ENCODE measurements at places on chromosomes 7 and 10.

GRCh38 chr7:25087855-25088254, 37.2 kb downstream of the CYCS start:
- DNase-seq = no peak

GRCh38 chr7:158582089-158582456, 5.5 kb downstream of the PTPRN2 start:
- DNase-seq = no peak

GRCh38 chr10:23065181-23065948, 30.0 kb upstream of the MSRB2 start:
- no peak for DNase-seq

DNA sequence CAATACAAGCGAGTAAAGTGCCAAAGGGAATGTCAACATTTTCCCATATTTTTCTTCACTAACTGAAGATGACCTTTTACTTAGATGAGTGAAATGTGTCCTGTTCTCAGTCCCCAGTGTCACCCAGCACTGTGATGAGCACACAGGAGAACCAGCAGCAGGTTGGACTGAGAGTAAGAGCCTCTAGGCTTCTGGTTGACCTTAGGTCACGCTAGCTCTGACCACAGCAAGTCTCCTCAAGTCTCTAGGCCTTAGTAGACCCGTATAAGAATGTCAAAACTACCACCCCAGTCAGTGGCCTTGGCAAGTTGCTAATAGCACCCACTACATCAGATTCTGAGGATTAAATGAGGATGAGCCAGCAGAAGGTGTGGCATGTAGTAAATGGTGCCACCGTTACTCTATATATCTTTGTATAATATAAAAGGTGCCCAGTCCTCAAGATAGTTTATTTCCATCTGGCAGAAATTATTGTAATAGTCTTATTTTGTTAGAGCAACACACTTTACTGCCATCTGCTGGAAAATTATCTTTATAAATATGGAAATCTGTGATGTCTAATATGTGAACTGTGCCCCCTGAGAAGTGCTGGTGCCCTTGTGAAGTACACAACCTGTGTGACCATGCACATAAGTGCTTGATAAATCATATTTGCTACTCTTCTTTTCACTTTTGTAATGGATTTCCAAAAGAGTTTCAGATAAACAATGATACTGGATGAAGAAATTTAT, 75.7 kb downstream of the SPAG6 start:
- no peak for DNase-seq

DNA sequence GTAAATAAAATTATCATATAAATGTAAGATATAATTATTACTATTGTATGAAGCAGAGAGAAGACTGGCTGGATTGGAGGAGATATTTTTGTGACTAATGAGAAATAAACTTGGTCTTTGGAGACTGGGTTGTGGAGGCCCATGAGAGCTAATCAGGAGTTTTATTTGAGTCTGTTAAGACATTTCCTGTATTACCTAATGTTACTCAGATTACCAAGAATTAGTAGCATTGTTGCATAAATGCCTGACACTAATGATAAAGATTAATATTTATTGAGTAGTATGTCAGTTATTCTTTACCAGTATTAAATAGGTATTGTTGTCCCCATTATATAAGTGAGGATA, 7.1 kb downstream of the CCDC126 start:
- DNase-seq = no peak

GRCh38 chr7:78487464-78487863, 688.9 kb downstream of the PHTF2 start:
- DNase-seq = no peak

- DNase-seq = no peak
Measured at GRCh38 chr10:62589689-62590088, 214.8 kb upstream of the ADO start.

GRCh38 chr7:1626769-1627168, 43.3 kb upstream of the ELFN1 start:
- no peak for DNase-seq

GRCh38 chr10:5334196-5334880, 30.4 kb upstream of the UCN3 start:
- no peak for DNase-seq

DNA sequence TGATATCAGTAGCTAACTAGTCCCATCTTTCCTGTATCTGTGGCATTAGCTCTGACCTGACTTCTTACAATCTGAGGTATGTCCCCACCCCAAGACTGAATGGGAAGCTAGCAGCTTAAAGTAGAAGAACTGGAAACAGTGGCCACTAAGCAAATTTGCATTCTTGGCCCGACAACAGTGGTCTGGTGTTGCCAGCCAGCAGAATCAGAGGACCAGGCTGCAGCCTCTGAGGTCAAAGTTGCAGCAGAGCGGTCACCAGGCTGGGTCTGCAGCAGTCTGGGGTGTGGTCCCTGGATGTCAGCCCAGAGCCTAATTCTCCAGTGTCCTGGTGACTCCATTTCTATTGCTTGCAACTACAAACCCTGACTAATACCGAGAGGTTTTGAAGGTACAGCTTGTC, 26.3 kb downstream of the FAM107B start:
- no peak for DNase-seq

- DNase-seq = no peak
Measured at GRCh38 chr7:42981601-42982000, 49.4 kb downstream of the MRPL32 start.

DNA sequence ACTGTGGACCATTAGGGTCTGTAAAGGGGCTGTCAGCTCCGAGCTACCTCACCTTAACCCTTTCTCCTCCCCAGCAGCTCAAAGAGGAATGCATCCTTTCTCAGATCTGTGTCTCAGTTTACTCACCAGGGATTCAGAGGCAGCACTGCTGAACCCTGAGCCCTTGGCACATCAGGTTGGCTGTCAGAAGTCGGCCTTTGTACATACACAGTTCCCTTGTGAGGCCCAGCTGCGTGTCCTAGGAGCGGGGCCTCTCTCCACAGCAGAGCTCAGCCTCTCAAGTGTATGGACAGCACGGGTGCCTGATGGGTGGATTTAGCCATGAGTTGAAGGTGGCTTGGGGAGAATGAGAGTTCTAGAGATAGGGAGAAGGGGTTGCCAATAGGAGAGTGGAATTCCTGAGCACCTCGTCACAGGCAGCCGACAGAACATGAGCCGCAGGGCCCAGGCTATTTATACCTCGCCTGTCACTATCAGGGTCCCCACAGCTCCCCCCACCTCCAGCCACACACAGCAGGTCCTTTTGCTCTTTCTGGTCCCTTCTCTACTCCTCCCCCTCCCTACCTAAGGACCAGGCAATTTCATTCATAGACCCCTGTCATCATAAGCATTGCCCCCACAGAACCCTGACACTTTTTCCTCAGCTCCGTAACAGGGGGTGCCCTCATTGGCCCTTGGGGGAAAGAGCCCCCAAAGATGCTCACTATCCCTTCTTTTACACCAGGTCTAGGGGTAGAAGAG, 2.1 kb upstream of the FLNC start:
- no peak for DNase-seq

GRCh38 chr10:75475460-75476182, 44.2 kb downstream of the LRMDA start:
- DNase-seq = no peak

- DNase-seq = no peak
Measured at GRCh38 chr7:133023370-133024071, 58.4 kb downstream of the CHCHD3 start.

- no peak for DNase-seq
Measured at GRCh38 chr10:46231087-46231486, 55.7 kb upstream of the ANTXRL start.

DNA sequence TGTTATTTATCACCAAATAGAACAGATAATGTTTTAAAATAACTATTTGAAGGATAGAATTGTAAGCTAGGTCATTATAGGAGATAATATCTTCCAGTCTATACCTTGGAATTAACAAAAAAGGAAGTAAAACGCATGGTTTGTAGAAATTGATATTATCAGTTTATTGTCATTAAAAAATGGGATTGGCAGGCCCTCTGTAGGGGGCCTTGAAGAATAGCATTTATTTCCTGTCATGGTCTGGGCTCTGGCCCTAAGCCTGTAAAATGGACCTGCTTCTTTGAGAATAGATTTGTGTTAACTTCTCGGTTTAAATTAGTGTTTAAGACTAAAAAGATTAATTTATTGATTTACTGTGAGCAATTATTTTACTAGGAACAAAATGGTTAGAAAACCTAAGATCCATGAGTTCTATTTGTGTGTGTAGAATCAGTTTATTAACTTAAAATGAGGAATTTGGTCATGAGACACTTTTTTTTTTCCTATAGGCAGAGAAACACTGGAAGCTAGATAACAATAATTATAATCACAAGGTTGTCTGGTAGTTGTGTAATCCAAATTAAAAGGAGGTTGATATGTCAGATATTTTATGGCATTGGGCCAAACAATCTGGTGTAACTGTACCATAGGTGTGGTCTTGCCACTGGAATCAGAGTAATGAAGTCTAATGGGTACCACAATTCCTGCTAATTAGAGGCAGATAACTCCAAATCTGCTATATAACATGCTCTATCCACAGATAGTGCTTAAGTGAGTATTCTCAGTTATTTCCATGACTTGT, 197.4 kb upstream of the FOXP2 start:
- no peak for DNase-seq

DNA sequence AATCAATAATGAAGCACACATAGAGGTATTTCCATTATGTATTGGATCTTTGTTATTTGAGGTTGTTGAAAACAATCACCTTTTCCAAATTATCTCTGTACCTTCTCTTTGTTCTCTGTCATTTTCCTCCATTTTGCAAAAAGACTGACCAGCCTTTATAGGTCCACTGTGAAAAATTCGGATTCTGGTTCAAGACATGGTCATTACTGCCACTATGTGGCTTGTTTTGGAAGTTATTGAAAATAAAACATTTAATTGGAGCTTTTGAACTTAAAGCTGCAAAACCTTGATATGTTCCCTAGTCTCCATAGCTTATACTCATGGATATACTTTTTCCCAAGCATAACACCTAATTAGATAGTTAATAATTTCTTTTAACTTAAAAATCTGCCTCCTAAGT, 1094.4 kb downstream of the NRG3 start:
- DNase-seq = no peak

- DNase-seq = no peak
Measured at GRCh38 chr7:73891178-73891885, 30.4 kb downstream of the TMEM270 start.

DNA sequence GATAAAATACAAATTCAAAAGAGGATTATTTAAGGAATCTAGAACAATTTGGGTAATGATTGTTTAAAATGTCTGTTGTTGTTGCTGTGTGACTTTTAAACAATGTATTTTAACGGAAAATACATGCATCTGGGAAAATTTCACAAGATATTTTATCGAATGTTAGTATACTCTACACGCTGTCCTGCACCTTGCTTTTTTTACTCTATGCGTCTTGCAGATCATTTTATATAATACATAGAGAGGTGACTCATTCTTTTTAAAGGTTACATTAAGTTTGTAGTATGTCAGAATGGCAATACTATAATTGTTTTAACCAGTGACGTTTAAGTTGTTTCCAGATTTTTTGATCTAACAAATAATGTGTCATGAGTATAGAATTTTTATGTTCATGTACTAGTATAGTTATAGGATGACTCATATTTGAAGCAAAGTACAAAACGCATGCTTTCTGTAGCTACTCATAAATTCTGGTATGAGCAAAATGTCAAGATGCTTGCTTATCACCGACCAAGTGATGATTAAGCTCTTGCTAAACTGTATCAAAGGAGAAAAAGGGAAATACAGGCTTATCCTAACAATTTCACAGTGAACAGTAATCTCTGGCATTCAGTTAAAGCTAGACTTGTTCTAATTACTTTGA, 4.9 kb downstream of the DKK1 start:
- no peak for DNase-seq

GRCh38 chr7:70693321-70693685, 438.6 kb upstream of the GALNT17 start:
- DNase-seq = no peak

GRCh38 chr10:91908337-91909116, 759 bp downstream of the FGFBP3 start:
- peak; percentile 68 for DNase-seq

- no peak for DNase-seq
Measured at GRCh38 chr10:102375867-102376266, 19.6 kb upstream of the NFKB2 start.

- no peak for DNase-seq
Measured at GRCh38 chr10:102799691-102800471, 37.3 kb downstream of the CYP17A1 start.

DNA sequence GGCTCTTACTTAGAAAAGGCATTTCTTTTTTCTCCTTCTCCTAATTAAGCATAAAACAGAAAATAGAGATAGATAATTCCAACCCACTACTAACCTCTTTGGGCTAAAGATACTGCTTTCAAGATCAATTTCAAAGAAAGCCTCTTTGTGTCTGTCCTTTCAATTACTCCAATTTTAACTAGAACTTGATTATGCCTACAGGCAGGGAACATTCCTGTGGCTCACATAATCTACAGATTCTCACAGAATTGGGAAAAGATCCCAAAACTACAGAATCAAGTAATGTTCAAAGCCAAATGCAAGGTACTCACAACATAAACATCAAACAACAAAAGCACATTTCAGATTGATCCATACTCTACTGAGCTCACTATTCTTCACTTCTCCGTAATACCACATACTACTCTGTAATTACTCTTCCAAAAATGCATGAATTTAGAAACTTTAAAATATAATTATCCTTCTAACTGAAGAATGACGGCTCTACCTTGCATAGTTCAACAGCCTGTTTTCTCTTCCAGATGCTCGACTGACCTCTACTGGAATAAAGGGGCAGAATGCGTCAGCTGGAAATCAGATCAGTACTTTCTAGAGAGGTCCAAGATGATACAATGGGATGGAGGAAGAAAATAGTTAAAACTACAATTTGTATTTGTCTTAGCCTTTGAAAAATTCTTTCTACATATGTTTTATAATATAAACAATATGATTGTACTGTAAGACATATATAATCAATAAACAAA, 3.9 kb downstream of the MTERF1 start:
- no peak for DNase-seq

- DNase-seq = no peak
Measured at GRCh38 chr7:128027485-128027980, 3.7 kb downstream of the LRRC4 start.

DNA sequence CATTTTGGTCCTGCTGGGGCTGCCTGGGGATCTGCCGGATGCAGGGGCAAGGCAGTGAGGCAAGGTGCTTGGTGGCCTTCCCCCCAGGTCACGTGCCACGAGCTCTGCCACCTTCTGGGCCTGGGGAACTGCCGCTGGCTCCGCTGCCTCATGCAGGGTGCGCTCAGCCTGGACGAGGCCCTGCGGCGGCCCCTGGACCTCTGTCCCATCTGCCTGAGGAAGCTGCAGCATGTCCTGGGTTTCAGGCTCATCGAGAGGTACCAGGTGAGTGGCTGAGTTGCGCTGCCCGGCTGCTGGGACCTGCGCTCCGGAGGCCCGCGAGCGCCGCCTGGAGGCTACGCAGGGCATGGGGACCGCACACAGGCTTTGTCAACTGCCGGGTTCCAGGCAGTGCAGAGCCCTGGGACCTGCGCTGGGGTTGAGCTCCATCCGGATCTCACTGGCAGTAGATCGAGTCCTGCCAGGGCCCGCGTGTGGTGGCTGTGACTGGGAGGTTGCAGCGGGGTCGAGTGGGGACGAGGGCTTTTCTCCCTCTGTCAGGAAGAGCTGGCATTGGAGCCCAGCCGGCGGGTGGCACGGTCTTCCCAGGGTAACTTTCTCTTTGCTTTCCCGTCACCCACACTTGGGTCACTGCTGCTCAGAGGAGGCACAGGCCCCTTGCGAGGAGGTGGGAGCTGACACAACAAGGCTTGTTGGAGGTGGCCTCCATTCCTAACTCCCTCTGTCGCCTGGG, 21.7 kb downstream of the AMZ1 start:
- DNase-seq = peak; percentile 90

- no peak for DNase-seq
Measured at GRCh38 chr7:143992670-143993069, 7.5 kb upstream of the OR6B1 start.
